Urinary bladder (tissue), 4 donors: ENCODE measurements at places on chromosomes 11 and 22. TPM values are rescaled to one million over a fixed set of nuclear protein-coding genes. Genes with fewer than 3 reads are reported as not detected.

The TBX10 gene
- polyA plus RNA-seq: not detected

The FOLR2 gene
- polyA plus RNA-seq: 31.9 TPM

The C11orf65 gene
- 0.18 TPM for polyA plus RNA-seq

The BDNF gene
- 2.4 TPM for polyA plus RNA-seq

The CRYBB3 gene
- not detected for polyA plus RNA-seq

The CD3G gene
- polyA plus RNA-seq: 0.48 TPM

The OTUB1 gene
- polyA plus RNA-seq: 78.9 TPM
